ENCODE measurements at places on chromosomes 3 and 15.

DNA sequence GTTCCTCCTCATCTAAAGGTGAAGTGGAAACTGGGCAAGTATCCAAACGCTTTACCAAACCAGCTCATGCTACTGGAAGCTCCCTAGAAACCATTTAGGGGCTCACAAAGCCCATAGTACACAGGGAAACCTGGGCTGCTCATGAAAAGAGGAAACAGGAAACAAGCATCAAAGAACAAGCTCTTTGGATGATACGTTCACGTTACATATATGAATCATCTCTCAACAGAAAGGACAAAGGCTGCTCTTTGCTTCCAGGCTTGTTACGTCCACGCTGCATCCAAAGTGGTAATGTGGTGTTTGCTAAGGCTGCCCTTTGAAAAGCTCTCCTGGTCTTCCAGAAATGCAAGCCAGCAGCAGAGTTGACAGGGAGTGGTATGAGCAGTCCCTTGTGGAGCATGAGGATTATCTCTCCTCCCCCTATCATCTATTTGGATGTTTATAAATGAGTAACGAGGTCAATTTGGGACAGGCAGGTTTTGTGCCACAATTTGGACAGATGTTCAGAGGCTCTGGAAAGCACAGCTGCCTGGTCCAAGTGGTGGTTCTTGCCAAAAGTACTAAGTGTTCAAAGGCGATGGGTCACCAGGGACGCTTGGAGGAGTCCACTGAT lies 98.0 kb upstream of the RORA start:
- peaks cover 2% of the 10 kb centered on the region for H3K27me3 ChIP-seq
- no peak for DNase-seq
- H3K4me3 ChIP-seq, result no peak overlapping the region
- H3K27ac ChIP-seq, result no peak overlapping the region

- H3K27ac ChIP-seq, result no peak overlapping the region
- no peaks in the 10 kb centered on the region for H3K4me1 ChIP-seq
- H3K4me3 ChIP-seq, result no peak overlapping the region
- no peak for DNase-seq
Observed at GRCh38 chr3:121481106-121481880, 64.5 kb downstream of the POLQ start.

DNA sequence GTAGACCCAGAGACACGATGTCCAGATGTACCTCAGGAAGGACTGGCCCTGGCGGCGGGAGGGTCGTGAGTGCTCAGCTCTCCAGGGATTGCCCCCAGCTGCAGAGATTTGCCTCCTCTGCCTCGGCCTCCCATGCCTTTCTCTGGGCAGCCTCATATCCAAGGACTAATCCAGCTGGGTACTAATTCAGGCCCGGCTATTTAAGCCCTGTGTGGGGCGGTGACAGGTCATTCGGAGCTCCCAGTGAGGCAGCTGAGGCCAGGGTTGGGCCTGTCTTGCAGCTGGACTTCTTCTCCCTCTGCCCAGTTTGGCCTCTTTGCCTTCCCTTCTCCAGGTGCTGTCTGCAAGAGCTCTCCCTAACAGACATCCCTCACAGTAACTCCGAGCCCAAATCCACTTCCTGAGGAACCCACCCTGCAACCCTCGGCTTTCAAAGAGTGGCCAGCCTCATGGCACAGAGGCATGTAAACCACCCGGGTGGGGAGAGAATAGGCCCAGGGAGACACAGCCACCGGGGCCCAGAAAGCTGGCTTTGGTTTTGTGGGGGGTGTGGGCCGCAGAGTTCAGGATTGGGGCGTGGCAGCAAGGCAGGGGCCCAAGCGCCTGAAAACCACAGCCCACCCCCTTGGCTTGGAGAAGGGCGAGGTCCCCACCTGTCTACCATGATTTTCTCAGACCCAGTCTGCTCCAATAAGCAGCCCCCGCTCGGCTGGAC lies 85.8 kb downstream of the PPCDC start:
- no peak for DNase-seq
- no peaks in the 10 kb centered on the region for H3K27me3 ChIP-seq
- H3K36me3 ChIP-seq, result no peaks in the 10 kb centered on the region
- peaks cover 60% of the 10 kb centered on the region for H3K4me1 ChIP-seq

DNA sequence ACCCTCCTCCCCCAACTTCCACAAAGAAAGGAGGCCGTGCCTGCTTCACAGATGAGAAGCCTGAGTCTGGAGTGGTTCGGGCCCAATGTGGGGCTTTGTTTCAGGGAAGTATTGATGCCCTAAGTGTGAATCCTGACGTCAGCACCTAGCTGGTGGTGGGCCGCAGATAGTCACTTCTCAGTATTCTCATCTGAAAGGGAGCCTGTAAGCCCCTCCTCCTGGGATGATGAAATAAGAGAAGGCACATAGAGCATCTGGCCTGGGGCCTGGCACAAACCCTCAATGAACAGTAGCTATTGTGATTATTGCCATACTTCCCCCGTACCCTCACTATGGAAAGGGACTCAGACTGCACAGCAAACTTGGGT lies 24.8 kb downstream of the LINGO1 start:
- peaks cover 5% of the 10 kb centered on the region for H3K4me1 ChIP-seq
- no peaks in the 10 kb centered on the region for H3K36me3 ChIP-seq
- no peak for DNase-seq
- H3K27ac ChIP-seq, result no peak overlapping the region

DNA sequence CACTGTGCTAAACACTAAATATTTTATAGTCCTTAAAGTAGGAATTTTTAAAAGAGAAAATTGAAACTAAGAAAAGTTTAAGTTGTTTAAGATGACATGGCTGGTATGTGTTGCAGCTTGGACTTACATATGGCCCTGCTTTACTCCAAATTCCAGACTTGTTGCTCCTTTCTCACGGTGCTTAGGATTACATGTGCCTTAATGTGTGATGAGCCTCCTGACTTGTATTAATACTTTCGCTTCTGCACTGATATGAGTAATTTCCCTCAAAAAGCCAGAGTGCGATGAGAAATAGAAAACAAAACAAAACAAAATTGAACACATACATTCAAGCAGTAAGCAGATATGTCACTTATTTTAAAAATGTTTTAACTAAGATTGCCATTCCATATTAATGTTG lies 250.2 kb downstream of the VGLL3 start:
- H3K27ac ChIP-seq, result no peak overlapping the region
- no peaks in the 10 kb centered on the region for H3K36me3 ChIP-seq

GRCh38 chr3:5272387-5272786 lies 84.9 kb downstream of the EDEM1 start:
- H3K27me3 ChIP-seq, result no peaks in the 10 kb centered on the region
- H3K27ac ChIP-seq, result no peak overlapping the region
- no peak for DNase-seq
- no peaks in the 10 kb centered on the region for H3K36me3 ChIP-seq
- H3K4me3 ChIP-seq, result no peak overlapping the region
- no peaks in the 10 kb centered on the region for H3K4me1 ChIP-seq

DNA sequence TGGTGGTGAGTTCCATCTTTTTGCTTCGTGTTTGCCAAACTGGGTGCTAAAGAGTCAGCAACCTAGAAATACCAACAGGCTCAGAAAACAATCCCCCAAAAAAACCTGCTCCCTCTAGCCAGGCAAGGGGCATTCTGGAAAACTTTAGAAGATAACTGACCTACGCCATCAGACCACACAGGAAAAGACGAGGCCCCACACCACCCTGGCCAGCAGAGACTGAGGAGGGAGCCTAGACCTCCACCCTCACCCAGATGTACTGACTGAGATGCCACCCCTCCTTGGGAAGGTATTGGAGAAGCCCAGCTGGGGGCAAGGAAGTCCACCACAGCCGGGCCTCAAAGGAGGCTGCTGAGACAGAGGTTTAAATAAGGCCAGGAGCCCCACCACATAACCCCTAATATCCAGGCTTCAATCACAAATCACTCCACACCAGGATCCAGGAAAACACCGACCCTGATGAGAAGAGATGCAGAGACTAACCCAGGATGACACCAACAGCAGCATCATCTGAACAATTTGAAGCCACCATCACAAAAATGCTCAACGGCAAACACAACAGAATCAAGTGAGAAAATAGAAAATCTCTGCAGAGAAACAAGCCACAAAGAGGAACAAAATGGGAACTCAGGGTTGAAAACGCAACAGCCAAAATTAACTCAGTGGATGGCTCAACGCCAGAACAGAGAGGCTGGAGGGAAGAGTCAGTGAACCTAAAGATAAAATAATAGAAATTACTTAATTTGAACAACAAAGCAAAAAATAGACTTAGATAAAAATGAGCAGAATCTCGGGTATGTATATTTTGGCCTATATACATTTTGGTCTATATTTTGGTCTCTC lies 61.0 kb downstream of the TPRA1 start:
- no peak for DNase-seq
- no peaks in the 10 kb centered on the region for H3K4me1 ChIP-seq
- H3K27ac ChIP-seq, result no peak overlapping the region
- H3K4me3 ChIP-seq, result no peak overlapping the region

DNA sequence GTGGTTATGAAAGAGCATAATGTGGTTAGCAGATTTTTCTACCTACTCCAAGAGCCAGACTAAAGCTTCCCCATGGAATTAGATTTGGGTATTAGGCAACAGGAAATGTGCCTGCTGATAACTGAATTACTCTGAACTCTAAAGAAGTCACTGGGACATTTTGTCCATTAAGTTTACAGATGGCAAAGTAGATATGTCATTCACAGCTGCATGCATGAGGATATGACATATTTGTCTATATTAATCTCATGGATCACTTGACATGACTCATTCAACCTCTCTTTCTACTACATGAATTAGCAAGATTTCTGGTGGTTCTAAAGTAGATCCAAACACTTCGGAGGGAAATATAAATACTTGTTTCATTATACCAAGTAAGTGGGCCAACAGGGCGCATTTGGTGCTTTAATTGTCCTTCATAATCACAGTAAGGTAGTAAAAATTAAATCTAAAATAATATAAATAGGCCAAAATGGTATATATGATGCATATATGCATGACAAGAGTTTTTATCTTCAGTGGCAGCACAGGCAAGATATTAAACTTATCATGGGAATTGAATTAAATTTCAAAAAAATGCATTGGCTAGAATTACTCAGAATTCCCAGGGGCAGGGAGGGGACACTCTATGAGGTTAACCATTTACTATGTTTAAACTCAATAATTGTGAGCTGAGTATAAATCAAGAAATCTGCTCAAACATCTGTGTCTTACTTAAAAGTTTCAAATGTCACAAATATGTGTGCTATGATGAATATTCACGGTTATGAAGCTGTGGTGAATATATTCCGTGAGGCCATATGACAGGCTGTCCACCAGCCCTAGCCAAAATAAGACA lies 365.3 kb upstream of the KCNMB2 start:
- no peak overlapping the region for H3K4me3 ChIP-seq
- no peaks in the 10 kb centered on the region for H3K27me3 ChIP-seq
- no peaks in the 10 kb centered on the region for H3K36me3 ChIP-seq
- no peak for DNase-seq
- no peaks in the 10 kb centered on the region for H3K4me1 ChIP-seq

- peaks cover 52% of the 10 kb centered on the region for H3K36me3 ChIP-seq
- H3K4me3 ChIP-seq, result no peak overlapping the region
- H3K4me1 ChIP-seq, result no peaks in the 10 kb centered on the region
- no peaks in the 10 kb centered on the region for H3K27me3 ChIP-seq
- H3K27ac ChIP-seq, result no peak overlapping the region
- DNase-seq, result no peak
Observed at GRCh38 chr3:23966328-23966727, 21.2 kb downstream of the NR1D2 start.

GRCh38 chr3:45417930-45418847 lies 29.8 kb downstream of the LARS2 start:
- peaks cover 23% of the 10 kb centered on the region for H3K36me3 ChIP-seq
- no peaks in the 10 kb centered on the region for H3K27me3 ChIP-seq
- DNase-seq, result no peak
- no peak overlapping the region for H3K4me3 ChIP-seq
- peaks cover 8% of the 10 kb centered on the region for H3K4me1 ChIP-seq
- no peak overlapping the region for H3K27ac ChIP-seq

GRCh38 chr3:141360888-141361598 lies 7.3 kb upstream of the ZBTB38 start:
- H3K27me3 ChIP-seq, result no peaks in the 10 kb centered on the region
- DNase-seq, result no peak
- no peak overlapping the region for H3K4me3 ChIP-seq
- no peaks in the 10 kb centered on the region for H3K36me3 ChIP-seq

DNA sequence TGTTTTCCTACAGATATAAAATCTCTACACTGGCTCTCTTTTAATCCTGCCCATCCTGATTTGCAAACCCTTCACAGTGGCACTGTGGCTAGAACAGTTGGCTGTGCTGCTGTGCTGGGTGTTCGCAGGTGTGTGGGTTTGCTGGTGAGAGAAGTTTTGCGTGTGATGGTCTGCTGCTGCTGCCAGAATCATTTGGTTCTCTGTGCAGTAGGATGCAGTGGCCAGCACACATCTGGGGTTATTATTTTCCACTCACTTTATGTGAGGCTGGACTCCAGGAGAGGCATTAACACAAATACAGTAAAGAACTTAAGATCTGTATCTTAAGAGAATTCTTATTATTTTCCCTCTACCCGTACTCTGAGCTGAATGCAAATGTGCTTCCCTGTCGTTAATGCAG lies 16.0 kb upstream of the PSMD6 start:
- peaks cover 5% of the 10 kb centered on the region for H3K27me3 ChIP-seq
- no peaks in the 10 kb centered on the region for H3K4me1 ChIP-seq
- H3K36me3 ChIP-seq, result no peaks in the 10 kb centered on the region
- no peak overlapping the region for H3K27ac ChIP-seq
- no peak for DNase-seq
- no peak overlapping the region for H3K4me3 ChIP-seq

DNA sequence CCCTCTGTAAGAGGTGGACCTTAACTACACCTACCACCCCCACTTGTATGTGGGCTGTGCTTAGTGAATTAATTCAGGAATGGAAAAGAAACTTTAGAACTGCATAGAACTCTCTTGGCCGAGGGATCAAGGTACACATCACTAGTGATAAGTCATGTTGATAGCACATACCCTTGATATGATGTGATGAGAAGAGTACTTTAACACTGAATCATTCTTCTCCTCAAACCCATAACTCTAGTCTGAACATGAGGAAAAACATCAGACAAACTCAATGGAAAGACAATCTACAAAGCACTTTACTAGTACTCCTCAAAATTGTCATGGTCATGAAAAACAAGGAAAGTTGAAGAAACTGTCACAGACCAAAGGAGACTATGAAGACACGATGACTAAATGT lies 87.6 kb downstream of the P2RY1 start:
- no peaks in the 10 kb centered on the region for H3K36me3 ChIP-seq
- H3K27ac ChIP-seq, result no peak overlapping the region
- no peak for DNase-seq
- H3K4me1 ChIP-seq, result no peaks in the 10 kb centered on the region
- H3K27me3 ChIP-seq, result no peaks in the 10 kb centered on the region

GRCh38 chr3:135853981-135854380 lies 111.5 kb upstream of the PPP2R3A start:
- no peak overlapping the region for H3K4me3 ChIP-seq
- no peaks in the 10 kb centered on the region for H3K36me3 ChIP-seq
- H3K27ac ChIP-seq, result no peak overlapping the region
- no peaks in the 10 kb centered on the region for H3K27me3 ChIP-seq
- DNase-seq, result no peak

DNA sequence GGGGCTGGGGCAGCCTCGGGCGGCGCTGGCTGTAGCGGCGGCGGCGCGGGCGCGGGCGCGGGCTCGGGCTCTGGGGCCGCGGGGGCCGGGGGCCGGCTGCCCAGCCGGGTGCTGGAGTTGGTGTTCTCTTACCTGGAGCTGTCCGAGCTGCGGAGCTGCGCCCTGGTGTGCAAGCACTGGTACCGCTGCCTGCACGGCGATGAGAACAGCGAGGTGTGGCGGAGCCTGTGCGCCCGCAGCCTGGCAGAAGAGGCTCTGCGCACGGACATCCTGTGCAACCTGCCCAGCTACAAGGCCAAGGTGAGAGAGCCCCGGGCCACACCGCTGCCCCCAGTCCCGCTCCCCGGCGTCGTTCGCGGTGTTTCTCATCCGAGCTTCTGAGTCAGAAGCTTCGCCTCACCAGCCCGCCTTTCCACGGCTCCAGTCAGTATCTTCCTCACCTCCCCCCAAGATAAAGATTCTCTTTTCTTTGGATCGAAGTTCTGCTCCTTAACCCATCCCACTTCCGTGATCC lies 600 bp downstream of the FBXO45 start:
- peak overlapping the region; percentile 61 for H3K4me3 ChIP-seq
- peak overlapping the region; percentile 74 for H3K27ac ChIP-seq
- DNase-seq, result no peak
